ENCODE measurements at places on chromosomes 2 and 18.

- DNase-seq: no peak
Observed at GRCh38 chr2:161028581-161028980, 131.6 kb upstream of the TANK start.

DNA sequence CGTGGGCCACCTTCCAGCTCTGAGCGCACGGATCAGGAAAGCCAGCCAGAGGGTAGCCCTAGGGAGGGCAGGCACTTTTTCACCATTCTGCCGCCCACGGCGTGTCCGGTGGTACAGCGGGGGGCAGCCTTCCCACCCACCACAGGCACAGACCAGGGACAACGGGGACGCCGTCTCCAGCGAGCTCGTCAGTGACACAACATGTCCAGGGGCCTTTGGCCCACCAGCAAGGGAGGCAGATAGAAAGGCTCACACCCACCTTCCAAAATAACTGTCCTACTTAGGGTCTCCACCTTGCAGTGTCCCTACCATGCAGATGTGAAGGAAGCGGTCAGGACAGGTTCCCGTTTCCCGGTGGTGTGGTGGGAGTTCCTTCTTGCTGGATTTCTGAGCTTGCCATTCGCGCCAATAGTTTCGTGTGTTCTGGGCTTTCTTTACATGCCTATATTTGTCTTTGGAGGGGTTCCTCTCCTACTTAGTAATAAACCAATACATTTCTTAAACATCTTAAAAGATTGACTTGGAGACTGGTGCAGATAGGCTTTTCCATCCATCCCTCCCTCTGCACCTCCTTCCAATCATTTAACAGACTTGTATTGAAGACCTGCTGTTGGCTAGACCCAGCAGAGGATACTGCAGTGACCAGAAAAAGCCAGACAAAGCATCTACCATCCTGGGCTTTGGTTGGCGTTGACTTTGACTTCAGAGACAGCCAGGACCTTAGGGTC lies 872 bp downstream of the ASB1 start:
- DNase-seq: no peak

- no peak for DNase-seq
Observed at GRCh38 chr2:238727585-238728329, 120.1 kb upstream of the TWIST2 start.

DNA sequence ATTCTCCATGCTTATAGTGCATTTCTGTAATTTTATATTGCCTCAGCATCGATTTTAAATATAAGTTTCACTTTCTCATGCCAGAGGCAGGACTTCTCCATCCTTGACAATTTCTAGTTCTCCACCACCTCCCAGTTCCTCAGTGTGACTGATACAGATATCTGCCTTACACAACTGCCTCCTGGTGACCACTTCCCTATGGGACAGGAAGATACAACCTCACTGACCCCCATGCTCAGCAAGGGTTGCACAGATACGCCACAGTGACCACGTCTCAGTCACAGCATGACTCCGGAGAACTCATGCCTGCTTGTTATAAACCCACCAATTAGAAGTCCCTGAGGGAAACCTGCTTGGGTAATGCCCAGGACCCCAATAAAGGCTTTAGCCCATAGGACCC lies 284.0 kb upstream of the MC4R start:
- DNase-seq: no peak

- no peak for DNase-seq
Observed at GRCh38 chr18:78893281-78894032, 86.2 kb upstream of the SALL3 start.

GRCh38 chr2:70861777-70862625 lies 26.4 kb upstream of the CD207 start:
- peak; percentile 44 for DNase-seq

GRCh38 chr2:191291471-191291870 lies 46.3 kb downstream of the MYO1B start:
- DNase-seq: no peak

DNA sequence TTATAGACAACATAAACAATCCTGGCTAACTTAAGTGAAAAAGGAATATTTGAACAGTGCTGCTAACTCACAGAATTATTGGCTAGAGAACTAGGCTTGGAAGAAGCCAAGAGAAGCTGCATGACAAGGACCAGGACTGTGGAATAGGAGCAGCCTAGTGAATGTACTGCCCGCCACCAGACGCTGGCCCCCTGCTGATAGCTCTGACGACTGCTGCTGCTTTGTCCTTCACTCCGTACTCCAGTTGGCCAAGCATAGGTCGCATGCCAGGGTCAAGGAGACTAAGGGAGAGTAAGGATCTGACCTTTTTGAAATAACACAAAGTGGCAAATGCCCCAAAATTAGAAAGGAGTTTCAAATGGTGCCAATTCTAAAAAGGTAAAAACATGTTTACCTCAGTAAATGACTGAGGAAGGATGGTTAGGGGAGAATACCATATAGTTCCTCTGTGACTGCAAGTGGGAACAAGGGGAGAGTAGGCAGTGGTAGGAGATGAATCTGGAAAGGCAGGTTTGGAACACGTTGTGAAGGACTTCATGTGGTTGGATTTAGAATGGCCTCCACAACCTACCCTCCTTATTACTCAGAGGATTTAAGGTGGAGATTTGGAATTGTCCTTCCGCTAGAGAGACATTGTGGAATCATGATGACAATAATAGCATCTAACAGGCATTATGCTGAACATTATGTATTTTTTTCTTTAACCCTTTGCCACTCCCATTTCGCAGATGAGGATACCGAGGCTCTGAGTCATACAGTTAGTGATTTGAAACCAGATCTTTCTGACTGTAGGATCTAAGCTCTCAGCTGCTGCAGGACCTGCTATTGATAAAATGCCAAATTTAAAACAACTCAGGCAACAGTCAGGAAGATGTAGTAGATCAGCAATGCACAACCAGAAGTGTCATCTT lies 19.5 kb downstream of the STRADB start:
- DNase-seq: no peak

DNA sequence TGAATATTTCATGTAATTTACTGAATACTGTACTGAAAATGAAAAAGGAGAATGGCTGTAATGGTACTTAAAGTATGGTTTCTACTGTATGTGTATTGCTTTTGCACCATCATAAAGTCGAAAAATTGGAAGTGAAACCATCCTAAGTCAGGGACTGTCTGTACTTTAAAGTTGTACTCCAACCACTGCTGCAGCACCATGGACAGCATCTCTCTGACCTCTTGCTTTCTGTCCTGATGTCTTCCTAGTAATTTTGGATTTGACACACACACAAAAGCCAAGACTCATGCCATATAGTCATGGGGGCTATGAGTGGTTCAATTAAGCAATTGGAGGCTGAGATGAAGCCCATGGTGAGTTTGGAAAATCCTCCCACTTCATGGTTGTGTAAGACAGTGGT lies 256.3 kb upstream of the PKDCC start:
- DNase-seq: no peak

DNA sequence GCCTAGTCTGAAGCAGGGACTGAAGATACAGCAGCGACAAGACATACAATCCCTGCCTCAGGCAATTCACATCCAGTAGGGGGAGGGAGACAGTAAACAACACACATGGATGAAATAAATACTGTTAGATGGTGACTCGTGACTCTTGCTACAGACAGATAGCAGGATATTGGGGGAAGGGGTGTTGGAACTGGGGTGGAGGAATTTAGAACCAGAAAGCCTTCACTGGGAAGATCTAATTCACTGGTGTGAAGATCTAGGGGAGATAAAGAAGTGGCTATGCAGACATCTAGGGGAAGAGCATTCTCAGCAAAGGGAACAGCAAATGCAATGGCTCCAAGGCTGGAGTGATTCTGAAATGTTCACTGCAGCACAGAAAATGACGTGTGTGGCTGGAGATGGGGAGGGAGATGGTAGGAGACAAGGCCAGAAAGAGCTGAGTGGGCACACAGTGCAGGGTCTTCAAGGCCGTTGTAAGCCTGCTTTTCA lies 52.6 kb upstream of the TMEM163 start:
- DNase-seq: no peak

DNA sequence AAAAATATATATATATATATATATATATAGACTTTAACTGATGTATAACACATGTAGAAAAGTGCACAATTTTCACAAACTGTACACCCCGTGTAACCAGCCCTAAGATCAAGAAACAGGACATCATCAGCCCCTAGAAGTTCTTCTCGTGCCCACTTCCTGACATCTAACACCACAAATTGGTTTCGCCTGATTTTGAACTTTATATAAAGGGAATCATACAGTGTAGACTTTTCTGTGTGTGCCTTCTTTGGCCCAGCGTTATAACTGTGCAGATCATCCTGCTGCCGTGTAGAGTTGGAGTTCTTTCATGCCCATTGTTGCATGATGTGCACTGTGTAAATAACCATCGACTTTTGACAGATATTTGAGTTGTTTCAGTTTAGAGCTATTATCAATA lies 41.0 kb downstream of the SMAD7 start:
- no peak for DNase-seq

DNA sequence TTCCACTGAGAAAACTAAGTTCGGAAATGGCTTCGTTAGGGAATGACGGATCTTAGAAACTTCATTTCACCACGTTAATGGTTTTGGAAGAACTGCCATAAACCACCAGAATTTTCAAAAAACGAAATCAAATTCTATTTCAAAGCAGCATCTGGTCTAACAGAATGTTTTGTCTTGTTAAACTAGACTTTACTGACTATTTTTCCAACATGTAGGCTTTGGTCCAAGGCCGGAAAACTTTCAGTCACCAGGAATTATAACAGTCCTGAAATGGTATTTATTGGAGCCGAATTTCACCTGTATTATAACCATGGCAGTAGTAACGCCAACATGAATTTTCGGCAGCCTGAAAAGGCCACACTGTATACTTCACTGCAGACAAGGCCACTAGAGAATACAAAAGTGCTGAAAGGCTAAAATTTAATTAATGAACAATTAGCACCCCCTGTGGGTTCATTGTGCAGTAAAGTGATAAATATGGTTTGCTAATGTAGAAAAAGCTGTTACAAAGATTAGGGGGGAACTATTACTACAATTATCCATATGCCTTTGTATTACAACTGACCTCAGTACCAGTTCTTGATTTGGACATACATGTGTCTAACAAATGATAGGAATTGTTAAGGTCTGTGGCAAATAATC lies 116.4 kb downstream of the ZNF521 start:
- DNase-seq: no peak

DNA sequence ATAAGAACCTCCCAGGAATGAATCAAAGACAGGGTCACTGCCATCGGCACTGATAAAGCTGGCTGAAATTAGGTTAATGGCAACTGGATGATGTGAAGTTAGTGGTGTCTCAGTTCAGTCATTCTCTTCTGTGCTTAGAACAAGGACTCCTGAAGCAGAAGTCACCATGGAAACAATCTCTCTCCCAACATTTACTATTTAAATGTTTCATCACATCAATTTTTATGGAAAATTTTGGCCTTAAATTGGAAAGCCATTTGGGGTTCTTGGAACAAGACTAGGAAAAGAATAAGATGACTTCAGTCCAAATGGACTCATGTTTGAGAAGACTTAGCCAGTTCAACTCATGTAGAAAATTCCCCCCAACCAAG lies 15.5 kb upstream of the ARL5A start:
- DNase-seq: no peak

DNA sequence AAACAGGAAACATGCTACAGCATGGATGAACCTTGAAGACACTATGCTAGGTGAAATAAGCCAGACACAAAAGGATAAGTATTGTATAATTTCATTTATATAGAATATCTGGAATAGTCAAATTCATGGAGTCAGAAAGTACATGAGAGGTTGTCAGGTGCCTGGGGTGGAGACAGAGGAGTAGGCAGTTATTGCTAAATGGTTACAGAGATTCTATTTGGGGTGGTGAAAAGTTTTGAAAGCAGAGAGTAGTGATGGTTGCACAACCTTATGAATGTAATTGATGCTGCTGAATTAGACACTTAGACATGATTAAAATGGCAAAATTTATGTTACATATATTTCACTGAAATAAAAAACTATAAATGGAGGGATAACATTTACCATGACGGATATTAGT lies 197.4 kb downstream of the VAPA start:
- no peak for DNase-seq

DNA sequence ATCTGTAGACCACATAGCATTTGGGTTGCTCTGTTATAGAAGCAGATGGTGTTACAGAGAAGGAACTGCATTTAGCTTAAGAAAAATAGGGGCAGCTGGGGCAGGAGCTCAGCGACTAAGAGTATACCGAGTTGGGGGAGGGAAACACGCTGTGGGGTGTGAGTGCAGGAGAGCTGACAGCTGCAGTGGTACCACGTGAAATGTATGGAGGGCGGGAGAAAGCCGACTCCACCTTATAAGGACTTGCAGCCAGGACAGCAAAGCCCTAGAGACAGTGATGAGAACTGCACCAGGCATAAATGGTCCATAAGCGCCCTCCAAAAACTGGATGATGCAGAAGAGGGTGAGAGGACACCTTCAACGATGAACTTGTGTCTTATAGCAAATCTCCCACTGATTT lies 237.6 kb downstream of the PRKCE start:
- DNase-seq: no peak

GRCh38 chr2:203126996-203127395 lies 111.8 kb upstream of the CYP20A1 start:
- DNase-seq: no peak

- DNase-seq: no peak
Observed at GRCh38 chr2:76445880-76446279, 735.2 kb upstream of the GCFC2 start.

DNA sequence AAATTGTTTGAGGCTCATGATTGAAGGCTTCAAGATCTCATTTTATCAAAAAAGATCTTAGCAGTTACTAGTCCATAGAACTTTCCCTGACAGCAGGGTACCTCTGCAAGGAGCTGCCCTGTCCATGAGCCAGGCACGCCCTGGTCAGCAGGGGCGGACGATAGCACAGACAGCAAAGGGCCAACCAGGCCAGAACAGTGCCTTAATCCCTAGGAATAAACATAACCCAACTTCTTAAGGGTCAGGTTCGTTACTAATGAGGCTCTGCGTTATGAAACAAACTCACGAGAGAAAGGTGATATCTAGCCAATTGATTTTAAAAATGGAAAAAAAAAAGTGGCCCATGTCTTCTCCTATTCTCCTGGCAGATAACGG lies 59.2 kb downstream of the BCL2 start:
- no peak for DNase-seq

GRCh38 chr18:22268641-22269128 lies 99.3 kb downstream of the GATA6 start:
- no peak for DNase-seq

Data from stimulated activated CD8-positive, alpha-beta memory T cell treated with anti-CD3 and anti-CD28 coated beads, Interleukin-4, amount 100 ng/mL, for 1 hour (primary cell).